A673 (cell line): ENCODE measurements at places on chromosomes 13 and 19. TPM values are rescaled to one million over a fixed set of nuclear protein-coding genes. Genes with fewer than 3 reads are reported as not detected.

The TEX101 gene
- total RNA-seq: not detected in 2 replicates

The TMEM59L gene
- total RNA-seq: 9.3 and 18.0 TPM in 2 replicates

GRCh38 chr19:4635754-4636116 is 3.6 kb upstream of the TNFAIP8L1 start:
- peak overlapping the region; percentile 27 for H3K27ac ChIP-seq
- H3K36me3 ChIP-seq: no peaks in the 10 kb centered on the region
- H3K27me3 ChIP-seq: no peaks in the 10 kb centered on the region
- DNase-seq: no peak
- peaks cover 19% of the 10 kb centered on the region for H3K4me1 ChIP-seq

The QPCTL gene
- total RNA-seq: 12.8 and 17.4 TPM in 2 replicates

The FRY gene
- 0.37 and 0.58 TPM in 2 replicates for total RNA-seq

The CCDC70 gene
- total RNA-seq: not detected in 2 replicates

The CLDN10 gene
- total RNA-seq: 0.37 TPM in 1 of 2 replicates, not detected in the other

DNA sequence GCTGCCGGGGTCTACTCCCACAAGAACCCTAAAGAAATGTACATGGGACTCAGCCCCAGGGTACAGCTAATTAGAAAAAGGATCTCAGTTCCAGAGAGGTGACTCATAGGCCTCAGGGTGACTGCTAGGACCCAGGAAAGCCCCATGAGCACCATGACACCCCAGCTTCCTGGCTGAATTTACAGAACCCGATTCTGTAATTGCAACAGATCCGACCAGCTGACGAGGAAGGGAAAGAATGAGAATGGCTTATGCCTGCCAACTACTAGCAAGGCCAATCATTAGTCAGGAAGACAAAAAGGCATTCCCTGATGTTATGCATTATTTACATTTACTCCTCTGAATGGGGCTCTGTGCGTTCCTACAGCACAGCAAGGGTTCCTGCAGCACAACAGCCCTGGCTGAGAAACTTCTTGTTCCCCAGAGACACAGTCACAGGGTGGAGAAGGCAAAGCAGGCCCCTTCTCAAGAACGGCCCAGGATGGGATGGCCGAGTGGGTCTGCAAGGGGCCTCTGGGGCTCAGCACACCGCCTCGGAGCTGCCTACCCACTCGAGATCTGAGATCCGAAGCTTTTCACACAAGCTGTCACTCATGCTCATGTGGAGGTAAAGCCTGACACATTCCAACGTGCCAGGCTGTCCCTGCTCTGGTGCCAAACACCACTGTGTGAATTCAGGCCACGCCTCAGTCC is 27.2 kb downstream of the PBX4 start:
- H3K27ac ChIP-seq: peak overlapping the region; percentile 77
- H3K4me3 ChIP-seq: no peak overlapping the region
- DNase-seq: peak; percentile 89
- H3K36me3 ChIP-seq: no peaks in the 10 kb centered on the region
- H3K27me3 ChIP-seq: no peaks in the 10 kb centered on the region
- H3K4me1 ChIP-seq: peaks cover 20% of the 10 kb centered on the region

The ZSCAN4 gene
- not detected in 2 replicates for total RNA-seq

DNA sequence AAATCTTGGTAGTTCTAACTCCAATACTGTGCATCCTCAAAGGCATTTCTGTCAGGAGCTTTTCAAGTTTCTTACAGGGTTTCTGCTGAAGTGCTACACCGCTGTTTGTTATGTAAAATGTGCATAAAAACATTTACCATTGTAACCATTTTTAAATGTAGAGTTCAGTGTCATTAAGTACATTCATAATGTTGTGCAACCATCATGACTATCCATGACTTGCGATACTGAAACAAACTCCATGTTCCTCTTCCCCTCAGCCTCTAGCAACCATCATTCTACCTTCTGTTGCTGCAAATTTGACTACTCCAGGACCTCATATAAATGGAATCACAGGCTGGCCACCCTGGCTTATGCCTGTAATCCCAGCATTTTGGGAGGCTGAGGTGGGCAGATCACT is 14.4 kb upstream of the SLC25A42 start:
- H3K27ac ChIP-seq: no peak overlapping the region
- H3K36me3 ChIP-seq: peaks cover 33% of the 10 kb centered on the region
- H3K27me3 ChIP-seq: no peaks in the 10 kb centered on the region
- DNase-seq: no peak
- no peak overlapping the region for H3K4me3 ChIP-seq

The ZNF625 gene
- total RNA-seq: 9.1 and 11.1 TPM in 2 replicates

The PVR gene
- 26.8 and 29.5 TPM in 2 replicates for total RNA-seq

GRCh38 chr19:4675346-4675745 is 5.2 kb upstream of the MYDGF start:
- no peak overlapping the region for H3K4me3 ChIP-seq
- no peaks in the 10 kb centered on the region for H3K4me1 ChIP-seq
- no peaks in the 10 kb centered on the region for H3K36me3 ChIP-seq
- no peak overlapping the region for H3K27ac ChIP-seq

The BEST2 gene
- total RNA-seq: 0.13 TPM in 1 of 2 replicates, not detected in the other

- no peaks in the 10 kb centered on the region for H3K4me1 ChIP-seq
- no peaks in the 10 kb centered on the region for H3K27me3 ChIP-seq
- no peak for DNase-seq
- H3K4me3 ChIP-seq: no peak overlapping the region
- H3K27ac ChIP-seq: no peak overlapping the region
- no peaks in the 10 kb centered on the region for H3K36me3 ChIP-seq
Observed at GRCh38 chr19:29084266-29084665, 128.7 kb downstream of the UQCRFS1 start.

DNA sequence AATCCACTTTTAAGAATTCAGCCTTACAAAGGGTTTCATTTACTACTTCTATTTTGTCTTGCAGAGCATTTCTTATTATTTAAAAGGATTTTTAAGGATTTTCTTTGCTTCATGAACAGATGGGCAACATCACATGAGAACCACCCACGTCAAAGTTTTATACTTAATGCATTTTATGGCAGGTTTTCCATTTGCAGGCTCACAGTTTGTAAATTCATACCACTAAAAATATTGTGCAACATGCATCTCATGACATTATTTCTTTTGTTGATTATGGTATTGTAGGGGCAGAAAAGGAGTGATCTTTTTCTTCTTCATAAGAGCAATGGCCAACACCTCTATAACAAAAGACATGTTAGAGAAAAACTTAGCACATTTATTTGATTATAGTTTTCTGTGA is 554.0 kb upstream of the SPRY2 start:
- DNase-seq: no peak
- no peaks in the 10 kb centered on the region for H3K36me3 ChIP-seq
- H3K27me3 ChIP-seq: no peaks in the 10 kb centered on the region
- no peak overlapping the region for H3K27ac ChIP-seq
- no peak overlapping the region for H3K4me3 ChIP-seq

GRCh38 chr13:113005076-113005865 is 36.3 kb downstream of the MCF2L start:
- H3K4me3 ChIP-seq: no peak overlapping the region
- H3K4me1 ChIP-seq: peaks cover 12% of the 10 kb centered on the region
- DNase-seq: no peak
- H3K27me3 ChIP-seq: peaks cover 6% of the 10 kb centered on the region

GRCh38 chr13:21544515-21544914 is 59.5 kb downstream of the MICU2 start:
- no peaks in the 10 kb centered on the region for H3K27me3 ChIP-seq
- H3K27ac ChIP-seq: no peak overlapping the region
- H3K4me3 ChIP-seq: no peak overlapping the region
- H3K4me1 ChIP-seq: peaks cover 8% of the 10 kb centered on the region

DNA sequence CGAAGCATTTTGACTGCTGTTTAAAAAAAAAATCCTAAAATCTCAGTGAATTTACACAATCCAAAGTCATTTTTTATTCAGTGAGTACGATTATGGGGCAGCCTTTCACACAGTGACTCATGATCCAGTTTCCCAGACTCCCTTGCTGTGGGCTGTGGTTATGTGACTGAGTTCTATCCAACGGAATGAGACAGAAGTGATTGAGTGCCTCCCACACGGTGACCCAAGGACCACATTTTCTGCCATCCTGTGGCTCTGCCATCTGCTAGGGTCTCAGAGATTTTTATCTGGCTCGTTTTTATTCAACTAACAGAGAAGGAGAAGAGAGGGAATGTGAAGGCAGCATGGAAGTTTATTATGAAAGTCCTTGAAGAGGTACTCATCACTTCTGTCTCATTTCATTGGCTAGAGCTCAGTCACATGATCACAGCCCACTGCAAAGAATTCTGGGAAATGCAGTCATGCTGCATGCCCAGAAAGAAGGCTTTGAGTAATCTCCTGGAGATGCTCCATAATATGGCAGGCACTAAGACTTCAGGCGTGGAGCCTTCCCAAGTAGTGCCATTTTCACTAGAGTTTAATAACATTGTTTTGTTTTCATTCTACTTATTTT is 999.4 kb downstream of the UQCRFS1 start:
- no peaks in the 10 kb centered on the region for H3K4me1 ChIP-seq
- H3K27ac ChIP-seq: no peak overlapping the region
- no peaks in the 10 kb centered on the region for H3K27me3 ChIP-seq
- H3K36me3 ChIP-seq: no peaks in the 10 kb centered on the region
- no peak overlapping the region for H3K4me3 ChIP-seq
- peak; percentile 50 for DNase-seq

DNA sequence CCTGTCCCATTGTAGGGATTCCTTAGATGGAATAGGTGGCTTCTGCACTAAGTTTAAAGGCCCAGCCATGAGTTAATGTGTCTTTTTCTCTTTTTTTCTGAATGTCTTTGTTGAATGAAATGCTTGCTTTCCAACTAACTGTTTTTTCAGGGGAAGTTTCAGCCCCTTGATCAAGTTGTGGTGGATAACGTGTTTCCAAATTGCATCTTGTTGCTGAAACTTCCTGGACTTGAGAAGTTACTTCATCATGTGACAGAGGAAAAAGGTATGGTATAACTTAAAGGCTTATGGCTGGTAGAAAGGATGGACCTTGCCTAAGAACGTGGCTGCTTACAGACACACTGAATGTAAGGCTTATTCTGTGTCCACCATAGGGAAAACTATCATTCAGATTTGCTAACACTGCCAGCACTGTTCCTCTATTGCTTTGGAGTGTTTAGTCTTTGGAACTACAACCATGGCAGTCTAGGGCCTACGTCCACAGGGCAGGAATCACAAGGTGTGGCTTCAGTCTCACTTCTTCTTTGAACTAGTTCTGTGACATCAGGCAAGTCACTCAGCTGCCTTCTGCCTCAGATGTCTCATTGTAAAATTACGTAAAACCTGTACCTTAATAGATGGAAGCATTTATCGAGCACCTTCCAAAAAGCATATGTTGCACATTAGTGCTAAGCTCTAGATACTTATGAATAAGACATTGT is 25.3 kb downstream of the RNASEH2B start:
- DNase-seq: no peak
- H3K36me3 ChIP-seq: peaks cover 12% of the 10 kb centered on the region
- no peak overlapping the region for H3K4me3 ChIP-seq
- H3K27ac ChIP-seq: no peak overlapping the region
- peaks cover 4% of the 10 kb centered on the region for H3K4me1 ChIP-seq
